GM06990 (cell line): ENCODE measurements at places on chromosomes 12 and 14.

DNA sequence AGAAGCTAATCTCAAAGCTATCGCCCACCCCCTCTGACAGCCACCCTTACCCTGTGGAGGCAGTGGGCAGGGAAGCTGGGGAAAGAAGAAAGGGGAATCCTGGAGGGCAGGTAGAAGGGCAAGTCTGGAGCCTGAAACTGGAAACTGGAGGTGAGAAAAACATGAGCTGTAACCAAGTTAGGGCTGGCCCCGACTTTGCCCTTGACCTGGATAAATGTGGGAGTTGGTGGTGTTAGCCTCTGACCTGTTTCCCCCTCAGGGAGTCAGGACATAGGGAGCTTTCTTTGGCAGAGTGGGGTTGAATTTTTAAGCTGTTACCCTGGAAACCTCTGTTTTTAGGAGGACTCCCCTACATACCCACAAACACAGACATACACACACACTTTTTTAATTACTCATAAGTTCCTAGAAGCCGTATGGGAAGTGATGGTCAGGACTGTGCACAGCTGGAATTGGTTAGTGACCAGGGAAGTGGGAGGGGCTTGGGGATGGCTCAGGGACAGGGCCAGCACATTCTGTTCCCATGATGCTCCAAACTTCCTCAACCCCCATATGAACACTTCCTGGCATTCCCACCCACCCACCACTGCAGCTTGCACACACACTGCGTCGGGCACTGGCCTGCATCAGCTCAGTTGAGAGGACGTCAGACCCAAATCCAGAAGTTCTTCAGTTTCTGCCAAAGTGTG, 5.0 kb upstream of the MMP19 start:
- no peak for DNase-seq

DNA sequence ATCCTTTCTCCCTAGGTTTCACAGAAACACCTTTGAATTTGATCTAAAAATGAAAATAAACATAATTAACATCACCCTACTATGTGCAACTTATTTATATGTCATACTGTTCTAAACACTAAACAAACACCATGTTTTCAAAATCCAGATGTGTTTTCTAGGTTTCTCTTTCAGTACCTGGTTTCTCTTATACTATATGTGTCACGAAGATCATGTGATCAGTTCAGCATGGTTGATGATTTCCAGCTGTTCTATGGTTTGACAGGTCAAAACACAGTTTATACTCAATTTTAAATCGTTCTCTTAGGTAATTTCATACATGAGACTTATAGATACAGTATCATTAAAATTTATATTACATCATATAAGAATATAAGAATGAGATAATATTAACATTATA, 373.1 kb downstream of the SOX5 start:
- DNase-seq: no peak

DNA sequence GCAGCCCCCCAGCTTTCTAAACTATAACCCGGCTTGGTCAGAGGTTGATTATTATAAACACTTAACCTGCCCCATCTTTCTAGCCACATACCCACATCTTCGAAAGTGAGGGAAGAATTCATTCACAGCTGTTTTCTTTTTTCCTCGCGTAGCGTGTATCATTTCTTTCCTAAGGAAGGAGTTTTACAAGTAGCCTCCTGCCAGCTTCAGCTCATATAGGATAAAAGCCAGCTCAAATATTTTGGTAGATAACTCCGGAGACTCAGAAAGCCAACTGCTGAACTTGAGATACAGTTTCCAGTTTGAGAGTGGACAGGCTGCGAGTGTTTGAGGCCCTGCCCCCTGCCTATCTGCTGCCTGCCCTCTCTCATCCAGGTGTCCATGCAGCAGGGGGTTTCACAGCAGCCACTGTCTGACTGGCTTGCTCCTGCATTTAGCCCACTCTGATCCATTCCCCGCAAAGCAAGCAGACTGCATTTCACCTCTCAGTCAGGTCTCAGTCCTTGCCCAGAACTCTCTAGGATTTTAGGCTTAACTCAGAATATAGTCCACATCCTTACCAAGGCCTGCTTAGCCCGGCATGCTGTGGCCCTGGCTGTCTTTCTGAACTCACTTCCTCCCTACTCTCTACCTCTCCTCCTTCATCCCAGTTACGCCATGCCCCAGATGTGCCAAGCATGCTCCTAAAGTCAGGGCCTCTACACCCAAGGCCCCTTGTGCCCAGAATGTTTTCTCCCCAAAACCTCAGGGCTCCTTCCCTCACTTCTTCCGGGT, 46.9 kb downstream of the EVL start:
- no peak for DNase-seq

- peak; percentile 43 for DNase-seq
These were observed 1030.4 kb downstream of the TMEM121 start for GRCh38 chr14:106556665-106557289.

- DNase-seq: no peak
These were observed 115.9 kb downstream of the MED13L start for GRCh38 chr12:116161588-116161987.

DNA sequence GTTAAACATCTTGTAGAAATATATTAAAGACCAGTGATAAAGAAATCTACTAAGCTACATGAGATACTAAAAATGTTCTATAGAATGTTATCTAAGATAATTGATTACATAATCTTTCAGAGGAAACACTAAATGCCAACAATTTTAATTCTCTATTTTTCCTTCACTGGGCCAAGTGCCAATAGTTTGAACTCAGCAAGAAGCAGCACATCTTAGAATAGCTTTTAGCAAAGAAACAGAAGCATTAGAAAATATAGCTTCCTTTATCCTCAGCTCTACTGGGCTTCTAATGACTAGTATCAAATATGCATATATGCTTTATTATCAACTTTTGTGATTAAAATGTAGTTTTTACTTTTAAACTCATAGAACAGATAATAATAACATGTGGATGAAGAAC, 461.4 kb upstream of the USP15 start:
- DNase-seq: no peak

GRCh38 chr12:56775638-56776037, 12.5 kb downstream of the HSD17B6 start:
- DNase-seq: peak; percentile 14

DNA sequence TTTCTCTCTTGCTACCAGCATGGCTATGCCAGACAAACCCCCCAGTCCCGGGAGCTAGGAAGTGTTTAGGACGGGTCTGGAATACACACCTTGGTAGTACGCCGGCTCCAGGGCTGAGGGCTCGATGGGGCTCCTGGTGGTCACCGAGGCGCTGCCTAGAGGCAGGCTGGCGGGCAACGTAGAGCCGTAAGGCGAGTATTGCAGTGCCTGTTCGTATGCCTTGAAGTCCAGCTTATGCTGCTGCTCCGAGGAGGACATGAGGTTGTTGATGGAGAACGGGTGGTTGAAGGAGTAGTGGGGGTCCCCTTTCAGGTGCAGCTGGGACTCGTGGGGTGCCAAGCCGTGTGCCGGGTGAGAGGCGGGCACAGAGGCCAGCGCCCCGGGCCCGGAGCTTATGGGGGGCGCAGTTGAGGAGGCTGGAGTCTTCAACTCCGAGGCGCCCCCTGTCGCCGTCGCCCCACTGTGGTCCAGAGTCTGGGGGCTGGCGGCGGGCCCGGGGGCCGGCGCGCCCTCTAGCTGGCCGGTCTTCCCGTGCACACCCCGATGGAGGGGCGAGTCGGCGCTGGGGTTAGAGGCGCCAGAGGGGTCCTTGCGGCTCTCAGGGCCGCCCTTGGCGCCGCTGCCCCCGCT, 3.6 kb downstream of the FOXA1 start:
- DNase-seq: no peak

DNA sequence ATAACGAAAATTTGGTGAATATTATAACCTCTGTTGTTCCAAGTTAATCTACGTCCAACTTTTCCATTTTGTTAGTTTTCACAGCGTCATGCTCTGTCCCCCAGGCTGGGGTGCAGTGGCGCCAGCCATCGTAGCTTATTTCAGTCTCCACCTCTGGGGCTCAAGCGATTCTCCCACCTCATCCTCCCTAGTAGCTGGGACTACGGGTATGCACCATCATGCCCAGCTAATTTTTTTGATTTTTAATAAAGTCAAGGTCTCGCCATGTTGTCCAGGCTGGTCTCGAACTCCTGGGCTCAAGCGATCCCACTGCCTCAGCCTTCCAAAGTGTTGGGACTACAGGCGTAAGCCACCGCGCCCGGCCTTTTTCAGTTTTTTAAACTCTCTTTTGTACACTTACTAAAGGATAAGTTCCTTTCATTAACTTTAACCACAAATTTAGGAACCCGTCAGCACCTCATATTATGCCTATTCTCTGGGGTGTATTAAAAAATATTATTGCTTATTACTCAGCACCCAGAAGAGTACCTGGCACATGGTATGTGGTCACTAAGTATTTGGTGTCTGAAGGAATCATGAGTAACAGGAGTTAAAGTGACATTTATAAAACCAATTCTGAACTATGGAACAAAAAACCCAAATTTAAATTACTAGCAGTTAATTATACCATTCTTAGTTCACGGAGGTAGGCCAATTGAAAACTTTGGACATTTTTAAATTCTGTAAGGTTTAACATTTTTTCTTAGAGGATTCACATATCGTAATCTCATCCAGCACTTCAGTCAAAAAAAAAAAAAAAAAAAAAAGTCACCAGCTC, 925 bp upstream of the MIPOL1 start:
- DNase-seq: no peak

GRCh38 chr14:53432378-53432802, 279.3 kb upstream of the DDHD1 start:
- peak; percentile 15 for DNase-seq

DNA sequence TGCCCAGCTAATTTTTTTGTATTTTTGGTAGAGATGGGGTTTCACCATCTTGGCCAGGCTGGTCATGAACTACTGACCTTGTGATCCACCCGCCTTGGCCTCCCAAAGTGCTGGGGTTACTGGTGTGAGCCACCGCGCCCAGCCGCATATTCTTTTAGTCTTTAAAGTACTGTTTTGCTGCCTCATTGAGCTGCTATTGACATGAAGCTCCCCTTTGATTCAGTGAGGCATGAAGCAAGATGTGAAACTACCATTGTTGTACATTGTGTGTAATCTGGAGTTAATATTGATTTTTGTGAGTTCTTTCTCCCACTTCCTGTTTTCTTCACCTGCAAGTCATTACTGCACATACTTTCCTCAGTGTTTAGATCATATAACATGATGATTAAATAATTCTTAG, 80.8 kb downstream of the MNAT1 start:
- peak; percentile 64 for DNase-seq

GRCh38 chr12:100830003-100830795, 35.6 kb downstream of the ANO4 start:
- no peak for DNase-seq

- no peak for DNase-seq
These were observed 35.1 kb downstream of the ARL1 start for GRCh38 chr12:101372431-101372830.

DNA sequence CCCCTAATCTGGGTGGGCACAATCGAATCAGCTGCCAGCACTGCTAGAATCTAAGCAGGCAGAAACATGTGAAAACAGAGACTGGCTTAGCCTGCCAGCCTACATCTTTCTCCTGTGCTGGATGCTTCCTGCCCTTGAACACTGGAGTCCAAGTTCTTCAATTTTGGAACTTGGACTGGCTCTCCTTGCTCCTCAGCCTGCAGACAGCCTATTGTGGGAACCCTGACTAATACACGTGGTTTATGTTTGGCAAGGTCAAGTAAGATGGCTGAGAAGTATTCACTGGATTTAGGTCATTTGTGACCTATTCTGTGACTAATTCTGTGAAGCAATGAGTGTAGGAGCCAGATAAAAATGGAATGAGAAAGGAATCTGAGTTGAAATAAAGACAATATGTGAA, 11.0 kb downstream of the GPR135 start:
- DNase-seq: no peak
